NCI-H1694 treated with DMSO at 0.1 percent for 48 hours (cell line): ENCODE measurements at places on chromosomes 5 and 9.

GRCh38 chr9:6870650-6871477, 113.1 kb downstream of the KDM4C start:
- no peak for DNase-seq

DNA sequence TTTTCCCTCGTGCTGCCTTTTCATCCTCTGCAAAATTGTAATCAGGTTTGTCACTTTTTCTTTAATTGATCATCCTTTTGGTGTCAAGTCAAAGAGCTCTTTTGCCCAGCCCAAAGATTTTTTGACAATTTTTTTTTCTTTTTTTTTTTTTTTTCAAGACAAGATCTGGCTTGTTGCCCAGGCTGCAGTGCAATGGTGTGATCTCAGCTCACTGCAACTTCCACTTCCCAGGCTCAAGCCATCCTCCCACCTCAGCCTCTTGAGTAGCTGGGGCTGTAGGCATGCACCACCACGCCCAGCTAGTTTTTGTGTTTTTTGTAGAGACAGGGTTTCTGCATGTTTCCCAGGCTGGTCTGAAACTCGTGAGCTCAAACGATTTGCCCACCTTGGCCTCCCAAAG, 36.7 kb downstream of the CDK7 start:
- DNase-seq: no peak

GRCh38 chr9:96484521-96484931, 34.6 kb downstream of the HABP4 start:
- no peak for DNase-seq

DNA sequence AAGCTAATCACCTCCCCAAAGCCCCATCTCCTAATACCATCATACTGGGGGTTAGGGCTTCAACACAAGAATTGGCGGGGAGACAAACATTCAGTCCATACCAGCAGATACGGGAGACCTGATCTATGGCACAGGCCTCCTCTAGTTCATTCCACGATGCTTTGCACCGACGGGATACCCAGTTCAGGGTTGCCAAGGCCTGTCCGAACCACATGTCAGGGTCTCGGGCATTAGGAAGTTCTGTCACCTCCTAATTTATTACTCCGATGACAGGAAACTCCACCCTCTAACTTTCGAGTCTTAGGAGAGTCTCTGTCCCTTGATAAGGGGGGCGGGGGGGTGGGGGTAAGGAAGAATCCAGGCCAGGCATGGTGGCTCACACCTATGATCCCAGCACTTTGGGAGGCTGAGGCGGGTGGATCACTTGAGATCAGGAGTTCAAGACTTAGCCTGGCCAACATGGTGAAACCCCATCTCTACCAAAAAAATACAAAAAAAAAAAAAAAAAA, 23.8 kb upstream of the ANKRD33B start:
- no peak for DNase-seq

GRCh38 chr5:10418654-10419345, 22.9 kb upstream of the ROPN1L start:
- DNase-seq: no peak

- DNase-seq: no peak
Observed at GRCh38 chr9:134476942-134477335, 150.7 kb downstream of the RXRA start.

- no peak for DNase-seq
Observed at GRCh38 chr5:119862619-119863018, 233.3 kb downstream of the FAM170A start.

- DNase-seq: peak; percentile 36
Observed at GRCh38 chr9:89814340-89815040, 209.7 kb downstream of the GADD45G start.

DNA sequence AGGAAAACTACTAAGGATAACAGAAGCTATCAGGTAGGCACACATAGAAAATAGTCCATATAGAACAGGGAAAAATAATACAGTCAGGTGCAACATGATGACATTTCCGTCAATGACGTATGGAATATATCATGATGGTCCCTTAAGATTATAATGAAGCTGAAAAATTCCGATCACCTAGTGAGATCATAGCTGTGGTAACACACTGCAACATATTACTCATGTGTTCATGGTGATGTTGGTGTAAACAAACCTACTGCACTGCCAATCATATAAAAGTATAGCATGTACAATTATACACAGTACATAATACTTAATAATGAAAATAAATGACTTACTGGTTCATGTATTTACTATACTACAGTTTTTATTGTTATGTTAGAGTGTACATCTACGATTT, 60.0 kb downstream of the MEGF9 start:
- no peak for DNase-seq

GRCh38 chr9:87873607-87874303, 8.9 kb upstream of the SPATA31E1 start:
- DNase-seq: no peak

GRCh38 chr9:4298255-4299004, 1.4 kb downstream of the GLIS3 start:
- DNase-seq: peak; percentile 5
